RPMI7951 (cell line): ENCODE measurements at places on chromosomes 12 and 14. TPM values are rescaled to one million over a fixed set of nuclear protein-coding genes. Genes with fewer than 3 reads are reported as not detected.

DNA sequence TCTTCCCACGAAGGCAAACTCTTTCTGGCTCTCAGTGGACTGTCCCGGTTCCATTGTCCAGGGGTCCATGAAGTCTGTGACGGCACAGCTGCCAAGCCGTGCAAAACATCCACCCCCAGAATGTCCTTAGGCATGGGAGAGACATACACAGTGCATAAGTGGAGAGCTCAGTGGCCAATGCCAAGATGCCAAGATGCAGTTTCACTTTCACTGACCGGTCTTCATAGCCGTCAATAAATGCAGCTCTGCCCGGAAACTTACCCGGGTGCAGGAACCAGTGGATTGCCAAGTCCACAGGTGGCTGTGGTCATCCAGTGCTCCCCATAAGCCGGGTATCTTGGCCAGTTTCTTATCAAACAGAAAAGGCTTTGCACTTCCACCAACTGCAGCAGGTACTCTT, 162.3 kb downstream of the PTCSC3 start:
- peak; percentile 1 for DNase-seq

DNA sequence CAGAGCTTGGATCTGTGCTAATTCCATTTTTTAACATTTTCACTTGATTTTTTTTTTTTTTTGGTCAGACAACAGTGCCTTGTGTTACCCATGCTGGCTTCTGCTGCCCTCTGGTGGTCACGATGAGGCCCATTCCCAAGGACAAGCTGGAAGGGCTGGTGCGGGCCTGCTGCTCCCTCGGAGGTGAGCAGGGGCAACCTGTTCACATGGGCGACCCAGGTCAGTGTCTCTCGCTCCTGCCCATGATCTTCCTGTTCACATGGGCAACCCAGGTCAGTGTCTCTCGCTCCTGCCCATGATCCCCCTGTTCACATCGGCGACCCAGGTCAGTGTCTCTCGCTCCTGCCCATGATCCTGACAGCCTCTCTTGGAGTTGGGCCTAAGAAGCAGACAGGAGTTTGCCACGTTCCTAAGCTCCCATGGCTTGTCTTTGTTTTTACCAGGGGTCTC, 59.4 kb downstream of the DGLUCY start:
- DNase-seq: peak; percentile 59

DNA sequence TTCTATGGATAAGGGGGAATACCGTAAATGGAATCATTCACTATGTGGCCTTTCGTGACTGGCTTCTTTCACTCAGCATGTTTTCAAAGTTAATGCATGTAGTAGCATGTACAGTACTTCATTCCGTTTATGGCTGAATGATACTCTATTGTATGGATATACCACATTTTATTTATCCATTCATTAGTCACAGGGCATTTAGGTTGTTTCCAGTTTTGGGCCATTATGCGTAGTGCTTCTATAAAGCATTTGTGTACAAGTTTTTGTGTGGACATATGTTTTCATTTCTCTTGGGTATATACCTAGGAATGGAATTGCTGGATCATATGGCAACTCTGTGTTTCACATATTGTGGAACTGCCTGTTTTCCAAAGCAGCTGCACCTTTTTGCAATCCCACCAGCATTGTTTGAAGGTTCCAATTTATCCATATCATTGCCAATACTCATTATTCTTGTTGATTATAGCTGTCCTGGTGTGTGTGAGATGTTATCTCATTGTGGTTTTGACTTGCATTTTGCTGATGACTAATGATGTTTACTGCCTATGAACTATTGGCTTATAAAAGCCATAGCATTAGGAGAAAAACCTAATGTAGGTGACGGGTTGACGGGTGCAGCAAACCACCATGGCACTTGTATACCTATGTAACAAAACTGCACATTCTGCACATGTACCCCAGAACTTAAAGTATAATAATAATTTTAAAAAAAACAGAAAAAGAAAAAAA, 45.5 kb downstream of the ATF7IP start:
- peak; percentile 60 for DNase-seq

- no peak for DNase-seq
Measured at GRCh38 chr12:96503976-96504375, 14.6 kb downstream of the CFAP54 start.

MTHFD1 gene
- 39.2 and 46.5 TPM in 2 replicates for total RNA-seq
